ENCODE measurements at places on chromosomes 12 and 14.

- DNase-seq = no peak
Measured at GRCh38 chr14:93987376-93987775, 9.7 kb upstream of the CCDC197 start.

DNA sequence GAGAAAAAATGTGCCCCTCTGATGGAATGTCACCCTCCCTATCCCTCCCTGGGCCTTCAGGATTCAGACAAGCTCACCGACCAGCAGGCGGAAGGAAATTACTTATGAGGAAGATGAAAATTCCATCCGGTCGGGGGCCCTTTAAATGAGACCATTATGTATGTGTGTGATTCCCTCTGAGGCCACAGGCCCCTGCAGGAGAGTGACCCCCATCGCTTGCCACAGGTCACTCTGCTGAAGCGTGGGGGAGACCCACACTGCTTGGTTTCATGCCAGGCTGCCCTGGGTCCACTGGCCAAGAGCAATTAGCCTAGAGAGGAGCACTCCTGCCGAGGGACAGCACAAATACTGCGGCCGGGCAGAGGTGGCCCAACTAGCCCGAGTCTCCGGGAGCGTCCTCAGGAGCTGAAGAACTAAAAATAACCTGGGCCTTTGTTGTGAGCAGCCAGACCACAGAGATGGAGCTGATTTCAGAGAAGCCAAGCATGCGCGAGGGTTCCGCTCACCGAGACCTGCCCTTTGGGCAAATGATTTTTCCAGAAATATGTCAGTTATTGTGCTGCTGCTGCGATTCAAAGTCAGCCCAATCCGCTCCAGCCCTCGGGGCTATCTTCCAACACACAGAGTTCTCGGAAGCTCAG, 276.4 kb downstream of the DPF3 start:
- no peak for DNase-seq

GRCh38 chr12:43840338-43840737, 4.5 kb downstream of the TMEM117 start:
- DNase-seq = no peak

- no peak for DNase-seq
Measured at GRCh38 chr14:78608998-78609787, 439.0 kb downstream of the NRXN3 start.

DNA sequence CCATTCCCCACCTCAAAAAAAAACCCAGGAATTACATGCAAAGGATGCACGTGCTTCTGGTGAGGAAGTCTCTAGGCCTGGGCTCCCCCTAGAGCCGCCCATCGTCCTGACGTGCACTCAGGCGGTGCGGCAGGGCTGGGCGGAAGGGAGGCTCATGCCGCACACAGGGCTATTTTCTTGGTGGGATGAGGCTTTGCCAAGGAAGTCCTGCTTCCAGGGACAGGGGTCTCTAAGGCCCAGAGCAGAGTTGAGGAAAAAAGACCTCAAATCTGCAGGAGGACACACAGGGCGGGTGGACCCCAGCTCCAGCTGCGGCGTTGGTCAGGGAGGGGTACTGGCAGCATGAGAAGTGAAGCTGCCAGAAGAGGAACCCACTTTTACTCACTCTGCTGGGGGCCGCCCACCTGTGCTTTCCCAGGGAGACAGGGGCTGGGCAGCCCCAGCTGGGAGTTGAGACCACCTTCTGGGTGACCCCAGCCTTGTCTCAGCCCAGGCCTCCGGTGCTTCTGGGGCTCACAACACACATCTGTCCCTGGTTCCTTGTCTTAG, 4.2 kb downstream of the RHOF start:
- DNase-seq = peak; percentile 44

DNA sequence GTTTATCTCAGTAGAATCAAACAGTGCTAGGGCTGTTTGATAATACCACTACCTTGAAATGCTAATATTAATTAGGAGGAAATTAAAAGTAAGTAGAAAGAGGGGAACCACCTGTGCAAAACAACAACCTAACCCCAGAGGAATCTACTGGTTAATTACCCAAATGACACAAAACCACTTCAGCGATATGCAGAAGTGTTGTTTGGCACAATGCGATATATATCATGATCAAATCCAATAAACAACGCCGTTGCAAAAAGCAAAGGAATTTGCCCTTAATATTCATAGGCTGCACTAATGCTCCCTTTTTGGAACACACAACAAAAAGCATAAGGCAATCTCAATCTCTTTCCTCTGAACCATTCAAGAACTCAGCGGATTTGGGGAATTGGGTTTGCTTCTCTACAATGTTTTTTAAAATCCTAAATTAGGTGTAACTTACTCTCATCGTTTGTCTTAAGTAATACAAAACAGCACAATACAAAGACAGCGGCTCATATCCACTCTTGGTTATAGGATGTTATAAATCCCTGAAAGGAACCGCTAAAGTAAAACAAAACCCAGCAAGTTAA, 1.5 kb downstream of the MAP4K5 start:
- no peak for DNase-seq

- DNase-seq = no peak
Measured at GRCh38 chr14:68631394-68632053, 161.3 kb downstream of the ZFP36L1 start.

DNA sequence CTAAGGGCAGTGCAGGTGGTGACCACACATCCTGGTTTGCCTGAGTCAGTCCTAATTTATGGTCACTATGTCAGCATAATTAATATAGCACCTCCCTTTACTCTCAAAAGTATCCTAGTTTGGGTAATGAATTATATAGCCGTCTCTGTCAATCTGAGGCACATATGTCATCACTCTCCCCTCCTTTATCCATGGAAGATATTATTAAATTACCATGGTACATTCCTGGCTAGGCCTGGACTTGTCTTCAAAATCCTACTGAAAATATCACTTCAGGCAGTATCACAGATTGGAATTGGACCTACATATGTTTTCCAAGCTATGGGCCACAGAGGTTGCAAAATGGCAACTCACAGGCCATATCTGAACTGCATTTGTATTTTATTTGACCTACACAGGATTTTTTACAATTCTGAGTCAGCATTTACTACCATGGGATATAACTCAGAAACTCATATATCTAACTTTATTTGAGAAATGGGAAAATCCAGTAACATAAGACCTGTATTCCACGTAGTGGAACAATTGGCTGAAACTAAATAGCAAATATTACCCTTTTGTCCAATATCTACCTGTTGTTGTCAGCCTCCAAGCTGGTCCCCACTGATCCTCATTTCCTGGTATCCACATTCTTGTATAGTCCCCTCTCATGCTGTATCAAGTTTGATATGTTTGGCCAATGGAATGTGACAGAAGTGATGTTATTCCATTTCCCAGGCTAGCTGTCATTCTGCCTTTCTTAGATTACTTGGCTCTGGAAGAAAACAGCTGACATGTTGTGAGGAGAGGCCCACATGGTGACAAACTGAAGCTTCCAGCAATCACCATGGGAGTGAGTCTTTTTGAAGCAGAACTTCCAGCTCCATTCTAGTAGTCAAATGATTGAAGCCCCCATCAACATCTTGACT, 102.5 kb upstream of the MDM1 start:
- DNase-seq = no peak

DNA sequence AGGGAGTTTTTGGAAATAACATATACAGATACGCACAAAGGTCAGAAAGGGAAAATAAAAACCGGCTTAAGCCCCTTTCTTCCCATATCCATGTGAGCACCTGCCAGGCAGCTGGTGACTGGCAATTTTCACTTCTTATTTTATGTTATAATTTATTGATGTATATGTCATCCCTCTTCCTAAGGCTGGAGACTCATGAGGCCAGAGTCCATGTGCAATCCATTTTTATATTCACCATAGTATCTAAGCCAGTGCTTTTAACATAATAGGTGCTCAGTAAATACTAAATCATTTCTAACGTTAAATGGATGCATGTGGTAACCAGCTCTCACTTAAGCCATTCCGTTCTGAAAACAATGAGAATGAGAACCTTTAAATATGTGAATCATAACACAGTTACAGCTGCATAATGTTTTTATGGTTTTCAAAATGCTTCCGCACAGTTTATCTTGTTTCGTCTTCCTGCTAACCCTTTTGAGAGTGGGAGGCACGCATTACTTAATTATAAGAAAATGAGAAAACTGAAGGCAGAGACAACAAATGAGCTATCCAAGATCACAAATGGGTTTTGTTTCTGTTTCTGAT, 178.3 kb downstream of the CACNA1C start:
- DNase-seq = no peak

DNA sequence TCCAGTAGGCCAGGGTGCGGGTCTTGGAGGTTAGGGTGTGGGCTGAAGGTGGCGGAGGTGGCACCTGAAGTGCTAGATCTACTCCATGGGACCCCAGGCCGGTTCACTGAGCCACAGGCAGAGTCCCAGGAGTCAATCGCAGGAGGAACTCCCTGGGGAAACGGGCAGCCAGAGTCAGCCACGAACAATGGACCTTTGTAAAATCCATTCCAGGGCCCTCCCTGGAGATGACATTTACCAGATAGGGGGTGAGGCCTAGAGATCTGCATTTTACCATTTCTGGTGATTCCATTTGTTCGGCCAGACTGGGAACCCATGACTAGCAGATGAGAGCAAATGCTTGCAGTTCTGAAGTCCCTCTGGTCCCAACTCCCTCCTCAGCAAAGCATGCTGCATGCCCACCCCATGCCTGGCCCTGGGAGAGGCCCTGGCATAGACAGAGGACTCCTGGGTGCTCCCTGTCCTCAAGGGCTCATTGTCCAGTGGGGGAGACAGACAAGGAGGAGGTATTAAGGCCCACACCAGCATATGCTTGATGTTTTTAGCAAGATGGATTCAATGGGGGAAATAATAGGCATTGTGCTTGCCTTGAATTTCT, 115.5 kb downstream of the EML1 start:
- DNase-seq = no peak

GRCh38 chr12:69000540-69001243, 67.7 kb upstream of the CPM start:
- DNase-seq = no peak

DNA sequence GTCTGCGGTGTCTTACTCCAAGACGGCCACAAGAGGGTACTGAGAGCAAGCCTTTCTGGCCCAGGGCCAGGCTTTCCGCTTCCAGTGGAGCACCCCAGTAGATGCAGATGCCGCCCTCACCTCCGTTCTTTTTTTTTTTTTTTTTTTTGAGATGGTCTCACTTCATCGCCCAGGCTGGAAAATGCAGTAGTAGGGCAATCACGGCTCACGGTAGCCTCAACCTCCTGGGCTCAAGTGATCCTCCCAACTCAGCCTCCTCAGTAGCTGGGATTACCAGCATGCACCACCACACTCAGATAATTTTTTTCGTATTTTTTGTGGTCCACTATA, 5.6 kb upstream of the LBHD2 start:
- DNase-seq = peak; percentile 61

DNA sequence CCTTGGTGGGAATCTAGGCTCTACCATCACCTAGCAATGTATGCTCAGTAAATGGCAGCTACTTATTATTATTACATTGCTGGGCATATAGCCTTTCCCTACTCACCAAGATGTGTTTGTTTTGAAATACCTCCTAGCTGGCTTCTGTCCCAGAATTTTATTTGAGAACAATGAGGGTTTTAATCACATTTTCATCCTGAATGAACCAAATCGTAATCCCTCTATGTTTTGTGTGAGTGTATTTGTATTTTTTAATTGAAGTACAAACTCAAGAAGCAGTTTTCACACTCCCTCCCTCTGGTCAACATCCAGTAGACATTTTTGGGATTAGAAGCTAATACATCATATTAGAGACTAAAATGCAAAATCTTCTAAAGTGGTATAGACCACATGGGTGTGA, 7.6 kb downstream of the SLC7A8 start:
- DNase-seq = no peak

DNA sequence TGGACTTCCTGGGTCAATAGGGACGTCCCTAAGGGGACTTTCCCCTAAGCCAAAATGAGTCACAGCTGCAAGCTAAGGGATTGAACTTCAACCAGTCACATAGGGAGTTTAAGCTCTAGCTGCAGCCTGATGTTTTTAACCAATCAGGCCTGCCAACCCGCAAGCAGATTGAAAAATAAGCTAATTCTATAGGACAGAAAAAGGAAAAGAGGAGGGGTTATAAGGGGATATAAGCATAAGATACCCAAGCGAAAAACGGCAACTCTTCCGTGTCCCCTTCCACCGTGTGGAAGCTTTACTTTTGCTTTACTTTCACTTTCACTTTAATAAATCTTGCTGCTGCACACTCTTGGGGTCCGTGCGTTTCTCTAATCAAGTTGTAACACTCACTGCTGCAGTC, 24.4 kb downstream of the ATP23 start:
- no peak for DNase-seq

- no peak for DNase-seq
Measured at GRCh38 chr14:92716131-92716530, 32.3 kb downstream of the LGMN start.

DNA sequence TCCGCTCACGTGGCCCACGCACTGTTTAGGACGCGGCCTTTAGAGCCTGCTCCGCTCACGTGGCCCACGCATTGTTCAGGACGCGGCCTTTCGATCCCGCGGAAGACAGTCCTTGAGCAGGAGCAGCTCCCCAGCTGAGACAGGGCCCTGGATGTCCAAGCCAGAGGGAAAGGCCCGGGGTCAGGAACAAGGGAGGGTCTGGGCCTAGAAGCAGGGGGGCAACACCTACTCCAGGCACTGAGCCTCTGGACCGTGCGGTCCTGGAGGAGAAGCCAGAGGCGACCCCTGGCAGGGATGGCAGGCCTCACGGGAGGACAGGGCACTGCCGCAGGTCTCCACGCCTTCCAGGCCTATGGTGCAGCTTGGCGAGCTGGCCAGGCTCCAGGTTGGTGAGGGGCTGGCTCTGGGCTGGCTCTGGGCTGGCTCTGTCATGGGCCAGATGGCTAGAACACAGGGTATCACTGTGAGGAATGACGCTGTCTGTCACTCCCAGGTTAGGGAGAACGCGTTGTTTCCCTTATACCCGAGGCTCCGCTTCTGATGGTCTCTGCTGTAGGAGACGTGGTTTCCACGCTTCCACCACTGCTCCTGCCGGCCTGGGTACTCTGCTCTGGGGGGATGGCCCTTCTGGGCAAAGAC, 341.7 kb downstream of the TMEM121 start:
- DNase-seq = no peak

DNA sequence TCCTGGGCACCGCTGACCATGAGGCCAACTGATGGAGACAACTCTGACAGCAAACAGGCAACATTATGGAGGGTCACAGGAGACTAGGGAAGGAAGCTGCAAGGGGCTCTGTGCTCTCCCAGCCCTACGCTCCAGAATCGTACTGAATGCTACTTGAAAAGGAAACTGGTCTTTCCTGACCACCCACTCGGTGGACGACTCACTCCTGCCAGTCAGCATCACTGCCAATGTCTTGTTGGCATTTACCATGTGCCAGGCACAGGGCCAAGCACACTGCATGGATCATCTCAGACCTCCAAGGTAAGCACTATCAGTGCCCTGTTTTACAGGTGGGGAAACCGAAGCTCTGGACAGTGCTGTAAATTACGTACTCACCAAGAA, 38.0 kb downstream of the CCDC85C start:
- no peak for DNase-seq

DNA sequence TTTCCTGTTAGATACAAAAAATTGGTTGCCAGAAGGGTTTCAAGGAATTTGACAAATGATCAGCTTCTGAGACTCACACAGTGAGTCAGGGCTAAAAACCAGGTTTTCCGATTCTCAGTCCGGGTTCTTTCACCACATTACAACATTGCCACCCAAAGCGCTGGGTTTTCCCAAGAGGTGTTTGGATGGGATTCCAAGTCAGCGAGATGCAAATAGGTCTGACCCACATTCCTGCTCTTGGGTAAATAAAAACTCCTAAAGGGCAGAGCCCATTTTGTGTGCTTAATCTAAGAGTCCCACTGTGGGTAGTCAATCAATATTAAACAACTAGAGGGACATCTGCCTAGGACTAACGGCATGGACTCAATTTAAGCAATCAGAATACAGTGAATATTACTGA, 5.4 kb upstream of the RIC8B start:
- DNase-seq = no peak

- DNase-seq = no peak
Measured at GRCh38 chr12:115846516-115846915, 431.0 kb downstream of the MED13L start.
